Stimulated activated CD8-positive, alpha-beta memory T cell treated with anti-CD3 and anti-CD28 coated beads, Interleukin-15, amount 100 ng/mL, for 48 hours (primary cell): ENCODE measurements at places on chromosomes 5 and 9.

DNA sequence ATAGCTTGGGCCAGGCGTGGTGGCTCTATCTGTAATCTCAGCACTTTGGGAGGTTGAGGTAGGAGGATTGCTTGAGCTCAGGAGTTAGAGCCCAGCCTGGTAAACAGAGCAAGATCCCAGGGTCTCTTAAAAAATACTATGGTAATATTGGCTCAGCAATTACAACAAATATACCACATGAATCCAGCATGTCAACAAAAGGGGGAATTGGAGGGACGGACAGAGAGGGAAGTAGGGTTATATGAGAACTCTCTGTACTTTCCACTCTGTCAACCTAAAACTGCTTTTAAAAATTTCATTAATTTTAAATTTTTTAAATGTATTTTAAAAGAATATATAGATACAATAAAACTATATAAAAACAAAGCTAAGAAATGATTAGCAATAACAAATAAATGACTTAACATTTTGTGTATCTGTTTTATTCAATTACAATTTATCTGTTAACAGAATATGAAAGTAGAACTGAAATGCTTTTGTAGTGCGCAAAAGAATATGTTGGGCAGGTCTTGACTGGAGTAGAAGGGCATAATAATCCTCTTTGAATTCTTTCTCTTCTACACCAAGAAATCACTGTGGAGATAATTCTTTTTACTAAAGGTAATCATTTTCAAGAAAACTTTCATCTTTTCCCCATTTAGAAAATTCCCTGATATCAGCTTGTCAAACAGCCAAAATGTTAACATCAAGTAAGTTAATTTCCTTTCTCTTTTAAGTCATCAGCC lies 12.9 kb upstream of the CDC42SE2 start:
- DNase-seq: no peak

DNA sequence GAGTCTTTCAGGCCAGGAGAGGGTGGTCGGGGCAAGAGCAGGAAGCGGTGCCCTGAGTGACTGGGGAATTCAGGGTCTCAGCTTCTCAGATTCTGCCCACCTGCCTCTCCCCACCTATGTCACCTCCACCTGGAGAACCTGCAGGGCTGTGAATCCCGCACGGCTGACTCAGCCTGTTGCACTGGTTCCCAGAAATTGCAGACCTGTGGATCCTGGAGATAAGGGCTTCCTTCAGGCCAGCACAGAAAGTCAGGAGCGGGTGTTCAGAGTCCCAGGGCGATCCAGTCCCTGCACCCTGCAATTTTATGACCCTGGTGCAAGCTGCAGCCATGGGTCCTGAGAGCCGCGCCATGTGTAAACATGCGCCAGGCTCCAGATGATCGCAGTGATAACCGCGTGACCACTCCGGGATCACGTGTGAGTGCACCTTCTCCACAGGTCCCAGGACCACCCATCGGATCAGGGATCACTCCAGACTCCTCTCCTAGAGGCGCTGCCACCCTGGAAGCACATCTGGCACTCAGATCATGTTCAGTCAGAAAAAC lies 17.8 kb downstream of the IRX4 start:
- DNase-seq: no peak

DNA sequence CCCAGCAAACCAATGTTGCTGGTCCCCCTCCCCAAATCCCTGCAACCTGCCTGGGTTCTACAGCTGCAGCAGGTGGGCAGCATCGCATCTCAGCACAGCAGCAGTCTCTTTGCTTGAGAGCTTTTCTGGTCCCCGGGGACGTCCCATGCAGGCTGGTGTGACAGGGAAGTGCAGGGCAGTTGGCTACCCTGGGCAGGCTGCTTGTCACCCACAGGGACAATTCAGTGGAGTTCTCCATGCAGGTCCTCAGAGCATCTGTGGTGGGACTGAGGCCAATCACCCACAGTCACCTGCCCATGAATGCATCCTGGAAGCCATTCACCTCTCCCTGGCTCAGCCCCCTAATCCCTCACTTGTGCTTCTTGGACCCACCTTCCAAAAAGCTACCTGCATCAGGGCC lies 43.9 kb upstream of the SEMA4D start:
- no peak for DNase-seq

DNA sequence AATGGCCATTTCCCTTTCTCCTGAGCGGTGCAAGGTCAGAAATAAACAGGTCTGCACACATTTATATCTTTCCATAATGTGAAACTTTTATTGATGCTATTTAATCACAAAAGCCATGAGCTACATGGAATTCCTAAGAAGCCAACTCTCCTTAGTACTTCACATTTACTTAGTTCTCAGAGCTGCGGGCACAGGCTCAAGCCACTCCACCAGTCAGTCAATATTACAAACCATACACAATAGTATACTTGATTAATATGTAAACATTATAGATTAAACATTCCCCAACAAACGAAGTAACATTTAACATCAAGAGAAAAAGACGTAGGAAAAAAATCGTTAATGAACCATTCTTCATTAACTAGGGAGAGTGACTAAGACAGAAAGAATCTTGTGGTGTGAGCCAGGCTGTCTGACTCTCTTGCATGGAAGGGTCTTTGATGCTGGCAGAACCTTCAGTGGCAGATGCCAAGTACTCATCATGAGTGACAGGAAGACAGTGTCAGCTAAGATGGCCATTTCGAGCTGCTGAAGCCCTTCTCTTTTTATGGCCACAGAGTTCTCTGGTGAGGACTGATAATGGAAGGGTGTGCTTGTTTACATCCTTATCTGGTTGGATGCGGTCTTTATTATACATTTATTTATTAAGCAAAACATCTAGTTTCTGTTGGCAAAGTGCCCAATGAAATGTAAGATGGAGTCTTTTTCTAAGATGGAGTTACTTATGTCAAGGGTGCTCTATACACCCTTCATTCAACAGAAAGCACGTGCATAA lies 115.5 kb upstream of the TUT7 start:
- no peak for DNase-seq

DNA sequence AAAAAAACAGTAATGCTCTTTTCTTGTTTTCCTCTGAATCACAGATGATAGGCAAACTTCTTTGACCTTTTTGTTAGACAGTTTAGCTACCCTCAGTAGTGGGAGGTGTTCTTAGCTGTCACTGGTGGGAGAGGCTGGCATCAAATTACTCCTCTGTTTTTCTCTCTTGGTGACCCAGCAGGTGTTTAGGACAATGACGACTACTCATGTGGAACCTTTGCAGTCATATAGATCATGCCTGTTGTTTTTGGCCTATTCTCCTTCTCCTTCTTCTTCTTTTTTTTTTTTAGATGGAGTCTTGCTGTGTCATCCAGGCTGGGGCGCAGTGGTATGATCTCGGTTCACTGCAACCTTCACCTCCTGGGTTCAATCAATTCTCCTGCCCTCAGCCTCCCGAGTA lies 15.4 kb upstream of the NPR2 start:
- no peak for DNase-seq

- no peak for DNase-seq
Observed at GRCh38 chr9:6927838-6928237, 170.1 kb downstream of the KDM4C start.

DNA sequence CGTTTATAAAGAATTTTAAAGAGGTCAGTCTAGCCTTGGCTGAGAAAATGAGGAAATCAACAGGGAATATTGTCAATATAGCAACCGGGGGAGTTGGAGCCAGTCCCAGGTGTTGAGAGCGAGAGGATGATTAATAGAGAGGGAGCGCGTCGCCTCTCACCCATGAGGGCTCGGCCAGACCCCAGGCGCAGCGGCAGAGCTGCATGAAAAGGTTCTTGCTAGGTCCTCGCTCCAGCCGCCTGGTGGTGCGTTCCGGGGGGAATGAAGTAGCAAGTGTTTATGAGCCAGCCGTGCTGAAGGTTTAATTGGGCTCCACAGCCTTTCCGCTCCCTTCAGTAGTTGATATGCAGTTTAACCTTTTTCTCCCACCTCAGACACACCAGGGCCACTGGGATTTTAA lies 167.3 kb upstream of the IRX1 start:
- no peak for DNase-seq

DNA sequence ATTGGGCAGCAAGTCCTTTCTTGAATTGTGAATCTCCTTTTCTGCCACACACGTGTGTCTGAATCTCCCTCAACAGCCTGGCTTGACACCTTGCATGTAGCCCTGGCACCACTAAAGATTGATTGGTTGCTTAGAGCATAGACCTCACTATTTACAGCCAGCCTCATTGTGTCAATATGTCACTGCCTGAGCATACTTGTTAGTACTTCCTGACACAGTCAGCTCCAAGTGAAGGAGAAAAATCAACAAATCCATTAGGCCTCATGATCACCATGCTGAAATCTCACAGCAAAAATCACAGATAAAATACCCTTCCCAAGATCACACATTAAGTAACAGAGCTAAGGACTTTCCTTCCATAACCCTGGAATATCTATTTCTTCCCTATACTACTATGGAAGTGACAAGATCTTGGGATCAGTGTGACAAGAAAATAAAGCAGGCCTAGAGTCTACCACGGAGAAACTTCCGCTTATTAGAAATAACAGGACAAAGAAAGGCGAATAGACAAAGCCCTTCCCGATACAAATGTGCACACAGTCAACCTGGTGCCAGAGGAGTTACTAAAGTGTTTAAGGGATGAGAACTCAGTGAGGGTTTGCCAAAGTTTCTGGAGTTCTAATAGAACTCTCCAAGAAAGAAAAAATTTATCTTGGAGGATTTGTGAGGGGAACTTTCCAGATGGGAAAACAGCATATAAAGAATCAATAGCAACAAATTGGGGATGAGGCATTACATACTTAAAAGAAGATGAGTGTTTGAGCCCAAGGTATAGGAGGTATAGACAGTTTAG lies 5.6 kb upstream of the ARL15 start:
- DNase-seq: no peak

GRCh38 chr9:77831781-77832180 lies 183.7 kb upstream of the GNA14 start:
- DNase-seq: no peak

DNA sequence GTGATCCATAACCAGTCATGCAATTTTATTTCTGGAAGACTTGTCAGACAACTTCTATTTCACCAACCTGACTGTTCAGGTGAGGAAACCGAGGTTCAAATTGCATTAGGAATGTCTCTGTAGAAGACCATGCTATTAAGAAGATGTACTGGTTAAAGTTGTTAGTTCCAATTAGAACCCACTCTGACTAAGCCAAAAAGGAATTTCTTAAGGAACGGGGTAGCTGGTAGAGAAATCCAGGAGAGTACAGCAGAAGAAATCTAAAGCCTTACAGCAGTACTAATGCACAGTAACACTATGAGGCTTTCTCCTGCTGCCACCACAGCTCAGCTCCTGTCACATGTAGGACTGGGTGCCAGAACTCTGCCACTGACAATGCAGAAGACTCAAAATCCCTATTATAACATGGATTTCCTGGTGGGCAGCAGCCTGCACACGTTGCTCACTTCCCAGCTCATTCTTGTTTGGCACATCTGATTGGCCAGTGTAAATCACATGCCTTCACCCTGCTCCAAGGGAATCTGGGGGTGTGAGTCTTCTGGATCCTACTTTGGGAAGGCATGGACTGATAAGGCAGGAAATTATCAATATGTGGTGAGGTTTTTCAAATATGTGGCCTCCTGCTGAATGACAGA lies 37.1 kb downstream of the CAST start:
- no peak for DNase-seq

GRCh38 chr5:7078101-7078500 lies 317.8 kb upstream of the ADCY2 start:
- DNase-seq: no peak
